ENCODE measurements at places on chromosomes 4 and X.

DNA sequence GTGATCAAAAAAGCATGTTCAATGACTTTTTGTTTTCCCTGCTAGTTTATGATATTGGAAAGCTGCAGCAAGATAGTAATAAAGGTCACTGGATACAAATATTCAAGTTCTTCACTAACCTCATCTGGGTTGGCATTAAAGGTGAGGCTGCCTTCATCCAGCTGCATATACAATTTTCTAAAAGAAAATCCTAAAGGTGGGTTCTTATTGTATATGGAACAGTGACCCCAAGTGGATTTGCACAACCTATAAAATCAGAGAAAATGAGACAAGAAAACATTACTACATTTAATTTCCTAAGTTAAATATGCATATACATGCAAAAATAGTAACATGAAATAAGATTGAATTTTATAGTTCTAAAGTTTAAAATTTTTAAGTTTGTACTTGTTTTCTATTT, 23.9 kb downstream of the FBXO8 start:
- no peak for DNase-seq

DNA sequence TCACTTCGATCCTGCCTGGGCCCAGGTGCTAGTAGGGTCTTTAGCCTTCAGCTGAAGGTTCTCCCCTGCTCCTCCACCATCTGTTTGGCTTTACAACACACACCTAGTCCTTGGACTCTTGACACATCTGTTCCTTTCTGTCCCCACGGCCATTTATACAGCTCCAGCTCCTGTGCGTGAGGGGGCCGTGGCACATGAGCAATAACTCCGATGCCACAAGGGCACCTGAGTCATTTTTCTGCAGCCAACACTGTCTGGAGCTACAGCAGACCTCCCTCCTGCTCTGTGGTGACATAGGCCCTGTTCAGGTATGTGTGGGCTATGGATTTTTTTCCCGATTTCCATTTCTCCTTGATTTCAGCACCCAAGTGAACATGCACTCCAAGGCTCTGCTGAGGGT, 44.7 kb upstream of the BCOR start:
- no peak for DNase-seq

- DNase-seq, result no peak
Observed at GRCh38 chrX:137034508-137034872, 695 bp upstream of the GPR101 start.

DNA sequence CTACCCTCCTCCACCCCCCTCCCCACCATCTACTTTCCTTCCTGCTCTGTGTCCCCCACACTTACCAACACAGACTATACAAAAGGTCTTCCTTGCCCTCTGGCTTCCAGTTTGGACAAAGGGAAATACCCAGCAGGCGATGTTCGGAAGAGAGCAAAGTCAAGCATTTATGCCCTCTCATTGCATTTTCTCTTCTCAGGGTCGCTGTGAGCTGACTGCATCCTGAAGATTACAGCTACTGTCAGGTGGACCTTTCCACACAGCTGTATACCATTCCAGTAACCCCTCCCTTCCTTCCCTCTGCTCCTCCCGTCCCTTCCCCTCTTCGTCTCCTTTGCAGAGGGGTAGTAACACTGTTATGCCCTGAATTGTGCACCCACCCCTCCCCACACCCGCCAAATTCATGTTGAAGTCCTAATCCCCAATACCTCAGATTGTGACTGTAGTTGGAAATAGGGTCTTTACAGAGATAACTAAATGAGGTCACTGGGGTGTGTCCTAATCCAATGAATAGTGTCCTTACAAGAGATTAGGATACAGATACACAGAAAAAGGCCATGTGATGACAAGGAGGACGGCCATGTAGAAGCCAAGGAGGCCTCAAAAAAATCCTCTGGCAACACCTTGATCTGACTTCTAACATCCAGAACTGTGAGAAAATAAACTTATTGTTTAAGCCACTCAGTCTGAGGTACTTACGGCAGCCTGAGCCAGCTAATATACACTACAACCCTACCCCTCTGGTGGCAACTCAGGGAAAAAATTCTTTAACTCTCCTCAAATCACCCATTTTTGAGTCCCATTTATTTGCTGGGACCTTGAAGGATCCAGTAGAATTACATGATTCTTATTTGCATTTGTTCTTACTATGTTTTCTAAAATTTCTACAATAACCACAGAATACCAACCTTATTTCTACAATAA, 11.7 kb downstream of the MORF4L2 start:
- DNase-seq, result no peak

GRCh38 chr4:7753931-7754465, 185.7 kb downstream of the AFAP1 start:
- DNase-seq, result no peak

GRCh38 chrX:44343412-44344141, at the start of gene EFHC2:
Gene EFHC2 (minus strand): TSS chrX:44343672. CDS start chrX:44343588, 84 bp downstream.
- DNase-seq, result no peak

DNA sequence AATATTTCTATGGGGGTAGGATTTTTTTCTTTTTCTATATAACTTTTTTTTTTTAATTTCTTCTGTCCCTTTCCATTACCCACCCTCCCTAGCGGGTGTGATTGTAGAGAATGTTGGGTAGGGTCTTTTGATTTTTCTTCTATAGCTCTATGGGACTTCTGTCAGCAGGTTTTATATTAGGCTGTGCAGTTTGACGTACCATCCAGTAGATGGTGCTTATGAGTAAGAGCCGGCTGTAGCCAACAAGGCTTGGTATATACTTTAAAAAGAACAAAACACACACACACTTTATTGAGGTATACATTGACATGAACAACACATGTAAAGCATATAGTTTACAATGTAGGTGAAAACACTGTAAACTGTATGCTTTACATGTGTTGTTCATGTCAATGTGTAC, 247.9 kb upstream of the POF1B start:
- DNase-seq, result no peak

- DNase-seq, result no peak
Observed at GRCh38 chr4:39037941-39038340, 5.7 kb upstream of the TMEM156 start.

GRCh38 chrX:133859860-133860259, 125.5 kb downstream of the GPC3 start:
- DNase-seq, result no peak

- DNase-seq, result no peak
Observed at GRCh38 chr4:95243892-95244291, 304.9 kb downstream of the UNC5C start.

DNA sequence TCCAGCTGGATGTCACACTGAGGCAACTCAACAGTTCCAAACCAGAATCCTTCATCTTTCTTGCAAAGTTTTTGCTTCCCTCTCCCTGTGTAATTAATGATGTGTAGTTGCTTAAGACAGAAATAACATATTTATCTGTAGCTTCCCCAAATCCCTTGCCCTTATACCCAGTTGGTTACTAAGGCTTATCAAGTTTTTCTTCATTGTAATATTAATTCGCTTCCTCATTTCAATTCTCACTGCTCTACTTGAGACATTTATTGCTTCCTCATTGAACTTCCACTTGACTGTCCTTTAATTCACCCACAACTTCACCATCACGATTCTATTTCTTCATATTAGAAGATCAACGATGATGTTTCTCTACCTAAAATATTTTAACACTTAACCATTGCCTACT, 386.6 kb upstream of the CPEB2 start:
- DNase-seq, result no peak

DNA sequence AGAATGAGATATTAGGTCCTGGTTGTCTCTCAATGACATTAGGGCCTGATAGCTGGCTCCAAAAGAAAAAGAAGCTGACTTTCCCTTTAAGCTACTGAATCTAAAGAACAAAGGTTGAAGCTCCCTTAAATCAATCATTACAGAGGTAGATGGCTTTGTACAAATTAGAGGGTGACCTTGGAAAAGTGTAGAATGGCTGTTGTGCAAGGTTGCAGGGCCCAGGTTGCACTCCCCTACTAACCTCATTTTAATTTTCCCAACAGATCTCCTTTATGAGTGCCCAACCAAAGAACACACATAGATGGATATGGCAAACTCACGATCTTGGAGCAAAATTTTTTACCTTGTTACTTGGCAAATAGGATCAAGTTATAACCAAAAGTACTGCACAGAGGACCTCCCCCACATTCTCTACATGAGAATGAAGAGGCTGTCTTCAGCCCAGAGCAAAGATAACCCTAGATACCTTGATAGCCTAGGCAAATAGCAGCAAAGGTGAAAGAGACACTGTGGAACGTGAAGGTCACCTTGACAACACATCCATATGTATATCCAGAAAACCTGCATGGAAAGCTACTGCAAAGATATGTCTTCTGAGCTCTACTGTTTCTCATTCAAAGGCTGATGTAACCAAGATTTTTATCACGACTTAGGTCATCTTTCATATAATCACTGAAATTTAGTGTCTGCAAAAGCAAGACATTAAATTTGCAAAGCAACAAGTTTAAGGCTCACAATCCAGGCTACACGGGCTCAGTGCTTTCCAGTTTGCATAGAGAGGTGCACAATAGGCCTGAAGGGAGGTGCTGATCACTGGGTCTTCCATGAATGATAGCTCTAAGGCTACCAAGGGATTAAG, 23.0 kb downstream of the KLB start:
- no peak for DNase-seq

DNA sequence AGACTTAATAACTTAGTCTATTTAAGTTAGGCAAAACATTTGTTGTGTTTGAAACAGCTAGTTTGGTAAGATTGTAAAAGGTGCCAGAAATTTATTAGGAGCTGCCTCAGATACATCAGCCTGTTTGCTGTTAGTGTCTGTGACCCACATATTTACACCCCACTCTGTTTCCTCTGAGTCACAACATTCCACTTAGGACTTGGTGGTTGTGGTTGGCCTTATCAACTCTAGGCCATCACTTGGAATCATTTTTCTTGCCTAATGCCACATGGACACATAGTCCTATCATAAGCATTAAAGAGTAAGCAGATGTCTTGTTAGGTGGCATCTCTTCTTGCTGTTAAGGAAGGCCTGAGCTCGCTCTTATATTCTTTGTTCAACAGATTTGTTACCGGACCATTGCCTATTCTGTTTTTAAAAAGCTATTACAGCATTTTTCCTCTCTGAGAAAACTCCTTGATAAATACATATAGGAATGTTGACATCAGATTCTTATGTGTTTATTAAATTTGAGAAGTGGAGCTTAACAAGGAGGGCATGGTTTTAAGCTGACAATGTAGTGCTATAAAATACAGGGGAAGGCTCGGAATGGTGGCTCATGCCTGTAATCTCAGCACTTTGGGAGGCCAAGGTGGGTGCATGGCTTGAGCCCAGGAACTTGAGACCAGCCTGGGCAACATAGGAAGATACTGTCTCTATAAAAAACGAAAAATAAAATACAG, 51.2 kb upstream of the PGRMC2 start:
- DNase-seq, result no peak

GRCh38 chr4:6307230-6307629, 37.6 kb downstream of the WFS1 start:
- DNase-seq, result no peak

- no peak for DNase-seq
Observed at GRCh38 chr4:166481739-166482138, 608.7 kb downstream of the TLL1 start.

- DNase-seq, result no peak
Observed at GRCh38 chrX:18753631-18754030, 46.2 kb downstream of the PPEF1 start.

DNA sequence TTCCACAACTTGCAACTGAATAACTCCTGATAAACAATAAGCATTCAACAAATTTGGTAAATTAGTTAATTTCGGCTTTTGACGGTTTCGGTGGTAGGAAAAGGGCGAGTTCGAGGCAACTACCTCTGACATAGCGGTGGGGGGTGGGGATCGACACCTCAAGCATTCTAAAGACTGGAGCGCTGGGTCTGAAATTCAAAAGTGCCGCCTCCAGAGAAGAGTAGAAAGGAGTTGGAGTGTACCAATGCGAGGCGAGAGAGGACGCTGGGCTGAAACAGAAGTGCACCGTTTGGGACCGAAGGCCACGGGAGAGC, 725 bp downstream of the SMC1A start:
- no peak for DNase-seq

GRCh38 chr4:188372829-188373228, 233.6 kb downstream of the TRIML1 start:
- no peak for DNase-seq

DNA sequence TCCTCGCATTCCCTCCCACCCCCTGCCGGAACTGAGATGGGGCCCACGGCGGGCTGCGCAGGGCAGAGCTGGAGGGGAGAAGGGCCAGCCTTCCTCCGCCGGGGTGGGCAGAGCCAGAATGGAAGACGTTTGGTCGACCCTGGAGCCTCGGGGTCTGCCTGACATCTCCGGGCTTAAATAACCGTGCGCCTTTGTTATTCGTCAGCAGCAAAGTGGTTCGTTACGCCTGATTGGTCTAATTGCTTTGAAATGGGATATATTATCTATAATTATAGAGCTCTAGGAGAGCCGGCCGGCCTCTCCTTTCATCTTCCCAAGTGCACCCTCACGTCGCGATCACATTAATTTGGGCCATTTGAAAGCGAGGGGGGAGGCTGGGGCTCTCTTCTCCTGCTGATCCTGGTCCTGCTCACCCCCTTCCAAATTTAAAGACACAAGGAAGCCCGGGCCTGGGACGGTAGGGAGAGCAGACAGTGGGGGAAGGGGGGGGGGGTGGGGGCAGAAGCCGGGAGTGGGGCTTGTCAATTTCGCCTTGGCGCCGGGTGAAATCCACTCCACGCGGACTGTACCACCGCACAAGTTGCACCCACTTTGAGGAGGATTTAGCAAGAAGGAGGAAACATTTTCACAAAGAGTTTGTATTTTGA, 4.7 kb upstream of the MSX1 start:
- no peak for DNase-seq

DNA sequence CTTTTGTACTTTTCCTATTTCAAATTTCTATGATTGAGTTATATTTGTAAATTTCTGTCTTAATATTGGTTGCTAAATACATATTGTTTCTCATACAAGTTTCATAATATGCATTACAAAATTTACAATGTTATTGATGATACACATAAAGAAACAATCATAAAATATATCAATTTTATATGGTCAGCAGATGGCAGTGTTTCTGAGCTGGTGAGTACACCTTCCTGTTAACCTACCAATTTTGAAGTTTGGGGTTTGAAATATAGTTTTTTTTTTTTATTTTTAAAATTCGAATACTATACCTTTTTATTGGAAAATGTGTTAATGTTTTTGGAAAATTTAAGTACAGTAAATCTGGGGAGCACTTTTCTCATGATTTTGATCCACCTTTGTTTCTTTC, 1953.1 kb upstream of the ADGRL3 start:
- no peak for DNase-seq

- DNase-seq, result no peak
Observed at GRCh38 chr4:153471698-153472093, 5.5 kb downstream of the TMEM131L start.

DNA sequence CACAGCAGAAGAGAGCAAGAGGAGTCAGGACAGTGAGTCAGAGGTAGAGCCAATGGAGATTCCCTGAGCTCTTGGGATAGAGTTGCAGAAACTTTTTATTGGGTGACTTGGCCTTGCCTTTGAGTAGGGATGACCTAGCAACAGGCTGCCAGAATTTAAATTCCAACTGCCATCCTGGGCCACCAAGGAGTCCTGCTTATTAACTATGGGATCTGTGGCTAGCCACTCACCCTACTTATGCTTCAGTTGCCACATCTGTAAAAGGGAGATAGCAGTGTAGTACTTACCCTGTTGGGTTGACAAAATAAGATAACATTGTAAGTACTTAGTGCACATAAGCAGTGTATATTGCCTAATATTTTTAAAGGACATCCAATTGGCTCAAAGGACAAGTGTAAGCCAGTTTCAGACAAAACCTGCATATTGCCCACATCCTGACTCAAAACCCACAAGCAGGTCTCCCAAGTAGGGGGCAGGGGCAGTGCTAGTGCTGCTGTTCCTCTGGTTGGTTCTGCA, 43.5 kb upstream of the TMEM164 start:
- DNase-seq, result no peak
